GM04503 (cell line): ENCODE measurements at places on chromosomes 16 and 17.

DNA sequence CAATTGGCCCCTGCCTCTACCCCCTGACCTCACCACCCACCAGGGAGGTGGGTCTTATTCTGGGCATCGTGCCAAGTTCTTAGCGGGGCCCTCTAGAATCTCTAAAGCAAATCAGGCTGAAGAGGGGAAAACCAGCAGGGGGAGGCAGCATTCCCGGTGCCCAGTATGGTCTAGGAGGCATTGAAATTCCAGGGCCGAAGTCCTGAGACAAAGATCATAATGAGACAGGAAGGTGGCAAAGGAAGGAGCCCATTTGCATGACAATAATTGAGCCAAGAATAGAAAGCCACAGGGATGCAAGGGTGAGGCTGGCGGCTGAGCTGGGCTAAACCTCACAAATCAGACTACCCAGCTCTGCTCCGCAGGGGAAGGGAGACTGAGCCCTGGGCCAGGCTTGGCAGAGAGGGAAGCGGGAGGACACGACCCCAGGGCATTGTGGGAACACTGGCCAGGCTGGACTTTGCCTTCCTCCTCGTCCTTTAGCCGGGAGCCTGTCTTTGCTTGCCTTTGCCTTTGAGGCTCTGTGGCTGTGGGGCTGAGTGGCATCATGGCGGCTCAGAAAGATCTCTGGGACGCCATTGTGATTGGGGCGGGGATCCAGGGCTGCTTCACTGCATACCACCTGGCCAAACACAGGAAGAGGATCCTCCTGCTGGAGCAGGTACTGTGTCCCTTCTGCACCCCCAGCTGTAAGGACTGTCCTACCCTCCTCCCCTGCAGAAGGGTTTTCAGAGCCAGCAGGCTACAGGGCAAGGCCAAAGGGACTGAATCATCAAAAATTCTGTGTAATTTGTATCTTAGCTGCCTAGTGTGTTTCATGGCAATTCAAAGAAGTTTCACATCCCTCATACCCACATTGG, at the start of gene PIPOX:
PIPOX (plus strand) TSS at position 463 of the 860 bp plus-strand sequence; CDS start at position 548, 85 bp downstream.
- DNase-seq = no peak

GRCh38 chr17:62565817-62566216, 61.7 kb upstream of the MRC2 start:
- peak; percentile 33 for DNase-seq

- DNase-seq = no peak
Measured at GRCh38 chr16:82700541-82701235, 73.9 kb downstream of the CDH13 start.

DNA sequence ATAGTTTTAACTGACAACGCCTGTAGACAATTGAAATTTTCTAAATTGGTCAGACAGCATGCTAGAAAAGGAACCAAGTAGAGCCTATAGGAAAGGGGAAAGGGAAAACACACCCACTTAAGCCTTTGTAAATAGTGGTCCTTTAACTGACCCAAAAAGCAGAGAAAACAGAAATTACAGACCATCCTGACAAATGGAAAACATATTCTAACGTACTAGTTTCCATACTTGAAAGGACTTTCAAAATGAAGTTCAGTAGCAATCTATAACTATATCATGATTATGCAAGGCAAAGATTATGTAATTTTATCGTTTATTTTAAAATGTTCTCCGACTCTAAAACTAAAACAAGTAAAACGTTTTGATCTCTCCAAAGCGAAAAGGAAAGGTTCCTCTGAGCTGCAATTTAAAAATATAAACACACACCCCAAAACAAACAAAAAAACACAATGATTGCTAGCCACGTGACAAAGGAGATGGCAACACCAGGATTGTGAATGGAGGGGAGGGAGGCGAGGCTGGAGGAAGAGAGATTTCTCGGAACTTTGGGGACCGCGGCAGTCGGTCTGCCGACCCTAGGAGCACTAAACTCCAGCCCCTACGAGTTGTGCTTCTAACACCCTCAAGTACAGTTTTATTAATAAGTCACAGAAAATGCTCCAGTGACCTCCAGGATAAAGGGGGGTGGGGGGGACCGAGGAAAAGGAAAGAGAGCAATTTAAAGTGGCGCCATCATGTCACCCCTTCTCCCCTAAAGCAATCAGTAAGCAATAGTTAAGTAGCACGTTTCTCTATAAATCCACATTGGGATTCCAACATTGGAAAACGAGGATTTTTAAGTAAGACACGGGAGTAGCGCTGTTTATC, 1.7 kb downstream of the KANSL1 start:
- no peak for DNase-seq

DNA sequence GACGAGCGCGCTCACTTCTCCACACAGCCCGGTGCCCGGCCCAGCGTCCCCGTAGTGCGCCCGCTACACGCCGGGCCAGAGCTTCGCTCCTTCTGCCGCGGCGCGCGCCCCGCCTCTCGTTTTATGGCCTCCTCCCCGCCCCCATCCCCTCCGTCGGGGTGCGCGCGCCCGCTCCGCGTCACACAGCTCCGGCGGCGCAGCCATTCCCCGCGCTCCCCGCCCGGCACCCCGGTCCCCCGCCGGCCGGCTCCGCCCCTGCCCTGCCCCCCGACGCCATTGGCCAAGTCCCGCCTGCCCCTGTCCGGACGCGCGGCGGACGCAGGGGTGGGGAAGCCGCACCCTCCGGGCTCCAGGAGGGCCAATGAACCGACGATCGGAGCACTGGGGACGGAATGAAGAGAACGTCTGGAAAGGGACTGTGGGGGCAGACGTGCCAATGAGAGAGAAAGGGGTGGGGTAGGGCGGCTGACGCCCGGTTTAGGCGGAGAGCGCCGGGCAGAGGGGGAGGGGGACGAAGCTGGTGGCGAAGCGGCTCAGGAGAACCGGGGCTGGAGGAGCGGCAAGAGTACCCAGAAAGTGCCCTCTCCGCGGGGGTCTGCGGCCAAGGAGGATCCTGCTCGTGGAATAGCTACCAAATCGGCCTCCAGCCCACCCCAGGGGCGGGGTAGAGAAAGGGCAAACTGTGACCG, at the start of gene TOB1:
TOB1 (minus strand) TSS at position 94 of the 689 bp plus-strand sequence. CDS start 2,337 bp downstream, outside the sequence.
- DNase-seq = peak; percentile 84

- DNase-seq = no peak
Measured at GRCh38 chr17:38926293-38927070, 1.1 kb downstream of the LASP1NB start.

DNA sequence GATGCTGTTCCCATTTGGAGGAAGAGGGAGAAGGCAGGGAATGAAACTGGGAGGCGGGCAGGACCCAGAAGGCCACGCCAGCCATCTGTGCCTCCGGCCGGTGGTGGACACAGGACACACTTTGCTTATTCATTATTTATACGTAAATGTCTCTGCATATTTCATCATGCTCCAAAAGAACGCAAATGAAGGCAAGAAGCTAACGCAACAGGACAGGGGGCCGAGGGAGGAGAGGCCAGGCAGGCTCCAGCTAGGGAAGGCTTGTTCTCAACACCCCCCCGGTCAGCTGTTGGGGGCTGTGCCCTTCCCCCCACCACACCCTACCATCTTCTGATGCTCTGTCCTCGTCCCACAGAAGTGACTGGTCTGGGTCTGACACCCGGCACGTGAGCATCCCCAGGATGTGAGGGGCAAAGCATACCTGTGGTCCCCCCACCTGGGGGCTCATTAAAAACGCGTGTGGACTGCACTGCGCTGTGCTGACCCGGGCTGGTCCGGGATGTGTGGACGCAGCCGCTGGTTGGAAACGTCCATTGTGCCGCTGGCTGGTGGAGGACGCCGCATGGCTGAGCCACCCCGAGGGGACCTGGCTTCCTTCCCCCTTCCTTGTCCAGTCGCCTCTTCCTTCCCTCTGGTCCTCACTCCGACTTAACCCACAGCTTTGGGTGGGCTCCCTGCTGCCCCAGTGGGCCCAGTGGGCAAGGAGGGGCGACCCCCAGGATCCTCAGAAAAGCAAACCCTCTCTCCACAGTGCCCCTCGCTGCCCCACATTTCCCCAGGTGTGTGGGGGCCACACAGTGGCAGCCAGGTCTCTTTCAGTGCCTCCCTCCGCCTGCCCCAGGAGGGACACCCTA, 46.4 kb upstream of the ENPP7 start:
- no peak for DNase-seq

GRCh38 chr16:8887431-8887765, 5.2 kb downstream of the LITAFD start:
- DNase-seq = no peak

- DNase-seq = no peak
Measured at GRCh38 chr16:2194166-2194834, 2.1 kb downstream of the CASKIN1 start.

DNA sequence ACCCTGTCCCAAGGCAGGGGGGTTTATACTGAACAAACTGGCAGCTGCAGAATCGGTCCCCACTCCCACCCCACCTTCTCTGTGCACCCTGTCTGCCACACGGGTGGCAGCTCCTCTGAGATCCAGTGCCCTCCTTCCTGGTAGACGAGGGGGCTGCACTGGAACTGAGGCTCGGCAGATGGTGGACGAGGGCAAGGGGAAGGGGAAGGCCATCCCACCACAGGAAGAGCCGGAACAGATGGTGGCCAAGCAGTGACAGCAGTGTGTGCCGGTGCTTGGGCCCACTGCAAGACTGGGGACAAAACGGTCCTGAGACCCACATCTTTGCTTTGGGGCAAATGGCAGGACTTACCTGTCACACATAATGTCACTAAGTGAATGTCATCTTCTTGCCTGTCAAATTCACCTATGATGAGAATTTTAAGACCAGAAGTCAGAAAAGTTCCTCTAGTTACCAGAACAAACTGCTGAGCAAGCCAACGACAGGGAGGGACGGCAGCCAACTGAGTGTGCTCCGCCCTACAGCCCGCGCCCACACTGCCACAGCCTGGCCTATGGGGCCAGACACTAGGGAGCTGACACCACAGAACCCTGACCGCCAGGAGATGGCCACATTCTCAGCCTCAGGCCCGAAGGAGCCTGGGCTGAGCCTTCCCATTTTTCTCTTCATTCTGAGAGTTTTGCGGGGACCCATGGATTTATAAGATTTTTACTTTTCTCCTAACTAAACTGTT, 14.4 kb downstream of the NTAN1 start:
- DNase-seq = peak; percentile 42

DNA sequence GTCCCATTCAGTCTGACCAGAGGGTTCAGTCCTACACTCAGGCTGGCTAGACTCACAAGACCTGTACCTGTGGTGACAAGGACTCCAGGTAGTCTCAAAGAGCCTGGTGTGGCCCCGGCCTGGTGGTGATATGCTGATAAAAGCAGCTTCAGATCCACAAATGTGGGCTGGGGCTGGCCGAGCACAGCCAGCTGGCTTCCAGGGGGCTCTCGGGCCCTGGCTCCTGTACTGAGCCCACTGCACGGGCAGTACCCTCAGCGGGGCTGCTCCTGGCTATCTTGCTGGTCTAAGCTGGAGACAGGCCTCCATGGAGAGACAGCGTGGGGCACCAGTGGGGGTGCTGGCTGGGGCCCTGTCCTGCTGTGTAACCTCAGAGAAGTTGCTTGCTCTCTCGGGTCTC, 4.3 kb downstream of the SMIM5 start:
- DNase-seq = no peak

GRCh38 chr17:74454197-74455024, 12.0 kb upstream of the CD300A start:
- DNase-seq = peak; percentile 6

DNA sequence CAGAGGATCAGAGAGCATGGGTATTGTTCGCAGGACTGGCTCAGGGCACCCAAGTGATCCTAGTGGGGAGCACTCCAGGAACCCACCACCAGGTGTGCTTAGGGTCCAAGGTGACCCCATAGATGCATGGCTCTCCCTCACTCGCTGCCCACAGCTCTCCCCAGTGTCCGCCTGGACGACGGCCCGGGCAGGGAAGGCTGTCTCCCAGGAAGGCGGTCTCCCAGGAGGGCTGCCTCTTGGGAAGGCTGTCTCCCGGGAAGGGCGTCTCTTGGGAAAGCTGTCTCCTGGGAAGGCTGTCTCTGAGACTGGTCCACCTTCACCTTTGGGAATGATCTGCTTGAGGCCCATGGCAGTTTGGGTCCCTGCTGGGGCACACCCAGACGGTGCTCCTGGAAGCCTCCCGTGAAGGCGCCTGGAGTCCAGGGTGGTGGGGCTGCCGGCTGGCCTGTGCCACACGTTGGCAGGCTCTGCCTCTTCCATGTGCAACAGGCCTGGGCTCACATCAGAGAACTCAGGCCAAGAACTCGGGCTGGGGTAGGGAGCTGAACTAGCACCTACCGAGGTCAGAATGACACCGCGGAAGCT, 5.0 kb downstream of the ECI1 start:
- no peak for DNase-seq

DNA sequence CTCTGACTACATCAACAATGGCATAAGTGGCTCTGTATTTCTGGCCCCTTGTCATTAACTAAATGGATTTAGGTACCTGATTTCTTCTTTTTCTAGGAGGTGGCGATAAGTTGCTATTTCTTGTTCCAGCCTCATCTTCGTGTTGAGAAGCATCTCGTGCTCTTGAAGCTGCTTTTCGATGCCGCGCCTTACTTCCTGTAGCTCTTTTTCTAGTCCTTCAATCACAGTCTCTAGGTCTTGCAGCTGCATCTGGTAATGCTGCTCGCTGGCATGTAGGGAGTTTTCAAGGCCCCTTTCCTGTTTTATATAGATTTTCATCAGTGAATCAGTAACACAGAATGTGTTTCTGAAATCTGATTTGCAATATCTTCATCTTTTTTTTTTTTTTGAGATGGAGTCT, 5.1 kb downstream of the KRT222 start:
- DNase-seq = no peak

DNA sequence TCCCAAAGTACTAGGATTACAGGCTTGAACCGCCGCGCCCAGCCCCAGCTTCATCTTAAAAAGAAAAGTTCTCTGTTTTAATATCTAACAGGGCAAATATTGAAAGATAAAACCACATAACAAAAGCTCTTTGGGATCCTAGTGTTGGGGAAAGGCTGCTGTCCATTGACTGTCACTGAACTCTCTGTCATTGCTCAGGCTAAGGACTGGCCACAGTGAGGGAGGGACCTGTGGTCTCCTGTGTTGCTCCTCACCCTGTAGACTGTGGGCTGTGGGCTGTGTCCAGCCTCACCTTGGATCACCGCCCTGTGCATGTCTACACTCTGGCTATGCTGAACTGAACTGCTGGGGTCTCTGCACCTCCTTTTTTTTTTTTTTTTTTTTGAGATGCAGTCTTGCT, 11.3 kb upstream of the PYDC1 start:
- DNase-seq = no peak

GRCh38 chr16:72996291-72997062, 51.5 kb downstream of the ZFHX3 start:
- no peak for DNase-seq

DNA sequence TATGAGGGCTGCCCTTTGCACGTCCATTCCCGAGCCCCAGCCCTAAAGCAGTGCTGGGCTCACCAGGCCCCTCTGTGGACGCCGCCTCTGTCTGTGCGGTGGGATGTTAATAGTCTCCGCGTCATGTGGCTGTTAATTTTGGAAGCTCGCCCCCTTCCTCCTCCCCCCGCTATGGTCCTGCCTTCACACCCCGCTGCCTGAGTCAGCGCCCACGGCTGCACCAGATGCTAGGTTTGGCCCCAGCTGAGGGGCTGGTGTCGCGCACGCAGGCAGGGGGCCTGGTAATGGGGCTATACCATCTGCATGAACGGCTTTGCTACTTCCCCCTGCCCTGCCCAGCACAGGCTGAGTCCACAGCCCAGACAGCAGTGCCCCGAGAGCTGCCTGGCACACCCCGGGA, 4.1 kb upstream of the SSTR5 start:
- DNase-seq = no peak

GRCh38 chr17:45029758-45030423, 21.5 kb downstream of the DCAKD start:
- DNase-seq = no peak

- no peak for DNase-seq
Measured at GRCh38 chr16:88558457-88559442, 11.5 kb upstream of the ZC3H18 start.

GRCh38 chr17:63531022-63531965, 8.1 kb downstream of the KCNH6 start:
- peak; percentile 39 for DNase-seq
